IMR-90 (cell line): ENCODE measurements at places on chromosomes 2 and 18. TPM values are rescaled to one million over a fixed set of nuclear protein-coding genes. Genes with fewer than 3 reads are reported as not detected.

DNA sequence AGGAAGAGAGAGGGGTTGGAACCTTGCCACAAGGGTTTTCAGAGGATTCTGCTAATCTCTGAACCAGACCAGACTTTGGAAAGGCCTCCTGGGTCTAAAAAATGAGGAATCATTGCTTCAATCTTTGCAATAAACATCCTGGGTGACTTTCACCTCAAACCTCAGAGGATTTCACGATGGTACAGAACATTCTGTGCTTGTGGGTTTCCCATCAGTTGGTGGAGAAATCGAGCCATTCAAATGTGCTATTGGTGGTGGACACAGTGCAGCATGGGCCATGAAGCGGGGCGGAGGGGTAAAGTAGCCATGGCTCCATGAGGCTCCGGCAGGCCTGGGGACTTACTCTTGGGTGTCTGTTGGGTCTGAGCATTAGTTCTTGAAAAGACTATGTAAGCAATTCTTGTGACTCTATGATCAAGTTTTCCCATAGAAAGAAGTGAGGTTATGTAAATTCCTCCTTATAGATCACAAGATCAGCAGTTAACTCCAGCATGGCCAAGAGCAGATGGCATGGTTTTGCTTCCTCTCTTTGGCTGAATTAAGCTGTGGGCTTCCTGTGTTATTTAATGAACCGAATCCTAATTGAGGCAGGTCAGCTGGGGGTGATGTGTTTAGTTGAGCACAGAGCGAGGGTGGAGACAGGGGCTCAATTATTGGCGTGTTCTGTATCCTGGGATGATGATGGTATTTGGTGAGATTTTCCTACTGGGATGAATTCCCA, 1.9 kb upstream of the IL1R2 start:
- DNase-seq = no peak

DNA sequence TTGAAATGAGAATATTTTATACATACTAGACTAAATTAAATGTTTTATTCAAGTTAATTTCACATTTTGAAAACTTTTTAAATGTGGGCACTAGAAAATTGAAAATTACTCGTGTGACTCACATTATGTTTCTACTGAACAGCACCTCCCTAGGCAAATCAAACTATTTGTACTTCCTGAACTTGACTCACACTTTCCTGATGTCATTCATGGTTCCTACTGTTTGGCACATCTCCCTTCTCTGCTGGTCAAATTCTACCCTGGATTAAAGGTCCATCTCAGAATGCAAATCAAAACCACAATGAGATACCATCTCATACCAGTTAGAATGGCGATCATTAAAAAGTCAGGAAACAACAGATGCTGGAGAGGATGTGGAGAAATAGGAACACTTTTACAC, 16.7 kb downstream of the LHCGR start:
- peak; percentile 87 for DNase-seq

DSG3 gene
- total RNA-seq = not detected in 2 replicates

NBEAL1 gene
- 38.0 and 52.2 TPM in 2 replicates for total RNA-seq

- peak; percentile 61 for DNase-seq
Observed at GRCh38 chr2:132911726-132912724, 242.0 kb upstream of the LYPD1 start.

GCA gene
- 3.6 and 9.7 TPM in 2 replicates for total RNA-seq

- peak; percentile 50 for DNase-seq
Observed at GRCh38 chr2:181573140-181573736, 83.7 kb downstream of the CERKL start.

CCDC68 gene
- total RNA-seq = 0.54 and 1.4 TPM in 2 replicates

GPAT2 gene
- total RNA-seq = 0.28 and 0.36 TPM in 2 replicates

CD207 gene
- not detected in 2 replicates for total RNA-seq

- no peak for DNase-seq
Observed at GRCh38 chr18:58161659-58162058, 117.6 kb downstream of the NEDD4L start.

DNA sequence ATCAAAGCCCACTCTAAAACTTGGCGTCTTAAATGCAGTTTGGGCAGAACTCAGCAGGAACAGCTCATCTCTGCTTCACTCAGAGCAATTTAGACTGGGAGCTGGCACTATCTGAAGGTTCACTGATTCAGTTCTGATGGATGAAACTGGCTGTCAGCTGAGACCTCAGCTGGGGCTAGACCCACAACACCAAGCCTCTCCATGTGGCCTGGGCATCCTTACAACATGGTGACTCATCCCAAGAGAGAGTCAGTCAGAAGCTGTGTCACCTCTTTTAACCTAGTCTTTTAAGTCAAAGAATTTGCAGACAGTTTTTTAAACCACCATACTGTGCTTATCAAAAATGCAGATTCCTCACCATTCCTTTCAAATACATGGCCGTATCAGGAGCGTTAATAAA, 62.6 kb upstream of the ZNF397 start:
- DNase-seq = peak; percentile 61
